ENCODE measurements at places on chromosomes 3 and 15.

- DNase-seq: no peak
Observed at GRCh38 chr3:133965013-133965570, 64.6 kb downstream of the SLCO2A1 start.

- no peak for DNase-seq
Observed at GRCh38 chr3:31242026-31242960, 290.4 kb upstream of the STT3B start.

GRCh38 chr3:156727519-156728205 is 53.3 kb downstream of the TIPARP start:
- DNase-seq: no peak

DNA sequence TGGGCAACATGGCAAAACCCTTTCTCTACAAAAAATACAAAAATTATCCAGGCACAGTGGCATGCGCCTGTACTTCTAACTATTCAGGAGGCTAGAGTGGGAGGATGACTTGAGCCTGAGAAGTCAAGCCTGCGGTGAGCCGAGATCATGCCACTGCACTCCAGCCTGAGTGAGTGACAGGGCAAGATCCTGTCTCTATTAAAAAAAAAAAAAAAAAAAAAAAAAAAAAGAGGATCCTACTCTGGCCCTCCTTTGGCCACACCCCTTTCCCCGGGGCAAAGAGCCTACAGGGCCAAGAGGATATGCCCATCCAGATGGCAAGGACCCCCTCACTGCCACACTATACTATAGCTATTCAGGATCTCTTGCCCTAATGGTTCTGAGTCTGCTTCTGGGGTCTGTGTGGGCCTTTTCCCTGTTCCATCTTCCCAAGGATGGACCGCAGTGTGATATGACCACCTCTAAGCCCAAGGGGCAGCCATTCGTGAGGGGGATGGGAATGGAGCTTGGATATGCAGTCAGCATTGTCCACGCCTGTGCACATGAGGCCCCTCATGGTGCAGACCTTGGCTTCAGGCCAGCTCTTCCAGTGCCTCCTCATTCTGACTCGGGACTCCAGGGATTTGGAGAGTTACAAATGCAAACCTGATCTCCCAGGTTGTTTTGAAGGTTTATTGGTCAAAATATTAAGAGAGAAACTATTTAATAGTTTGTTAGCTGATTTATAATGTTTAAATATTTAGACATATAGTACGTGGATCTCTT is 7.3 kb downstream of the TYRO3 start:
- DNase-seq: no peak

DNA sequence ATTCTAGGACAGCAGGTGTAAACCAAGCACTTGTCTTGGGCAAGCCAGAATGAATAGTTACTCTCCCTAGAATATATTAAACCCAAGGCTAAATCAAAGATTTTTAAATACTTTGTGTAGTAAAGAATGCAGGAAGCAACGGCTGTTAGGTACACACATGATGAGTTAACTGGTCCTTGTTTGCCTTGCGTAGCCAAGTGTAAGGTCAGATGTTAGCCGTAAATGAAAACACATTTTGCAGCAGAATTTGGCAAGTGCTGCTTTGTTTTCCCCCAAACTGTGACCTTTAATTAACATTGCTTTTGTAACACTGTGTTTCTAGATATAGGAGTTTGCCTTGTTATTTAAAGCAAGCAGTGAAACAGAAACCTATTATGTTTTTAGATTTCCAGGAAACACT is 368.7 kb downstream of the IL5RA start:
- DNase-seq: no peak

GRCh38 chr15:85636351-85636750 is 158.4 kb downstream of the KLHL25 start:
- DNase-seq: no peak

GRCh38 chr3:107929088-107929487 is 161.7 kb downstream of the CD47 start:
- DNase-seq: no peak

DNA sequence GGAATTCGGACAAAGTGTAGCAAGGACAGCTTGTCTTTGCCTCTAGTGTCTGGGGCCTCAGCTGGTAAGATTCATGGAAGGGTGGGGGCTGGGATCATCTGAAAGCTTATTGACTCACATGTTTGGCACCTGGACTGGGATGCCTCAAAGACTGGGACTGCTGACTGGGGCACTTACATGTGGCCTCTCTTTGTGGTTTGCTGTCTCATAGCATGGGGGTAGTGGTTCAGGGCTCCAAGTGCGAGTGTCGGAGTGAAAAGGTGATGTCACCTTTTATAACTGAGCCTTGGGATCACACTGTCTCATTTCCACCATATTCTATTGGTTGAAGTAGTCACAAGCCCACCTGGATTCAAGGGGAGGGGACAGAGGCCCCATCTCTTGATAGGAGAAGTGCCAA is 6.8 kb downstream of the MFSD1 start:
- DNase-seq: no peak

GRCh38 chr3:133124511-133124910 is 86.3 kb downstream of the TMEM108 start:
- no peak for DNase-seq

DNA sequence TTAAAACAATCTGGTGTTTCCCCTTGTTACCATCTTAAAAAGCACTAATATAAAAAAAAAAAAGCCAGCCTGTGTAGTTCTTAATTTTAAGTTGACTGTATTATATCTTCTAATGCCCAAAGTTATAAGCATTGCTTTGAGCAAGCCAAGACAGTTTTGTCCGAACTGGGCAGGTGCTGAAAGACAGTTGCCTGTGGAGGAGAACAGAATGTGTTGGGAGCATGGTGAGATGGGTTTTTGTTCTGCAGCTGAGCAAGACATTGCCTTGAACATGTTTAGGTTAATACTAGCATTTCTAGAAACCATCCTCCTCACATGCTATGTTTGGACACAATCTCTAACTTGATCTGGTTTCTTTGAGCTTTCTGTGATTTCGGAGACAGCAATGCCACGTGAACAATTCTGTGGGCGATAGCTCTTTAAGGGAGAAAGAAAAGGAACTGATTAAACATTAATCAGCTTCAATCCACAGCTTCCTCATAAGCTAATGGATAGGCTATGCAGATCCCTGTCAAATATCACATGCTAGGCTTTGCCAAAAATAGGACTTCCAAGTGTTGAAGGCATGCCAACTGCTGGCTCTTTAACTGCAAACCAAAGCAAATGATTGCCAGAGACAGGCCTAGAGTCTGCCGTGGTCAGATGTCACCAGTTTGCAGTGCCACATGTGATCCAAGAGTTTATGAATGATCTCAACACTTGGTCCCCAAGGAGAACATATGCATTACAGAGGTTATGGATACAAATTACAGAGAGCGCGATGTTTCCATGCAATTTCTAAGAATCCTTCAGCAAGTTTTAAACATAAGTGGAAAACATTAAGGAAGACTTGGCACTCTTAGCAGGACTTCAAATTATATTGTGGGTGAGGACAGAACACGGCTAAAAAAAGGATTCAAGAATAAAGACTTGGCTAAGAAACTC is 428.1 kb downstream of the ROBO2 start:
- DNase-seq: no peak

GRCh38 chr3:39814007-39814406 is 4.6 kb downstream of the MYRIP start:
- no peak for DNase-seq

- no peak for DNase-seq
Observed at GRCh38 chr3:51295625-51296024, 89.5 kb upstream of the MANF start.

- no peak for DNase-seq
Observed at GRCh38 chr3:99863588-99863987, 45.9 kb downstream of the CMSS1 start.

DNA sequence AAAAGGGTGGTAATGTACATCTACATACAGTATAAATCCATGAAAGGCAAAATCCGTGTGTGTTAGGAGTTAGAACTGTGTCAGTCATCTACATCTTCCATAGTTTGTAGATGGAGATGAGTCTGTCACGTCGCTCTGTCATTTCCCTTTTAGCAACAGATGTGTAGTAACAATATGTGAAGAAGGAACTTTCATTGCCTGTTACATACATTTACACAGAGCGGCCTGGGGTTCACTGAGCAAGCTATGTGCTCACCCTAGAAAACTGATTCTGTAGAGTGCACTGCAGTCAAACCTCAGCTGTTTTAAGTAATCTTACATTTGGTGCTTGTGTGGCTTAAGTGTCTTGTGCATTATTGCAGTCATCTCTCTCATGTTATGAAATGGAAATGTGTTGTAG is 41.6 kb upstream of the AP3B2 start:
- DNase-seq: no peak

DNA sequence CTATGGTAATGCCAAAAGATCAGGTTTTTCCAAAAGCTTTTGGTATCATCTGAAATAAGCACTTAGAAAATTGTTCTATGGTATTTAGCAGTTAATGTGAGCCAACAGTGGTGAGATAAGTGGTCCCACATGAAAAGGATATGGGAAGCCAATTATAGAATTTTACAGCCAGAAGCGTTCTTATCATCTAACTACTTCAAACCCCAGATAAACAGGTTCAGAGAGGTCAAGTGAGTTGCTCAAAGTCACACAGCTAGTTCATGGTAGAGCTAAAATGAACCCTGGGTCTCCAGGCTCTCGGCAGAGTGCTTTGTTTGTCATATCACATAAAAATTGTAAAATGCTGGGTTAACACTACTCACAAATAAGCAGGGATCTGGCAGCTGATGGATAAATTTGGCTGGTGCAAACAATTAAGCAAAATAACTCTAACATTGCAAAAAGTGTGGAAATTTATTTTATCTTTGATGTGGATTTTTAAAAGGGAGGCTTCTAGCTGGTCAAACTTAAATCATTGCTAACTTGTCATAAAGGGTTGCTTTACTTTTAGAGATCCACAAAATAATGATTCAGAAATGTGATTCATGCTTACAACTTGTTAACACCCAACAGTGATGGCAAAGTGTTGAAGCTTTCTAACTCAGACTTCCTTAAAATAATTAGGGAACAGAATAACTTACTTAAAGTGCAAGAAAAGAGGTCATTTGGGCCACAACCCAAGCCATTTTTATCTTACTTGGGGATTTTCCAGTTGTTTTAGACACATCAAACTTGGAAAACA is 202.8 kb upstream of the TBC1D5 start:
- DNase-seq: no peak

DNA sequence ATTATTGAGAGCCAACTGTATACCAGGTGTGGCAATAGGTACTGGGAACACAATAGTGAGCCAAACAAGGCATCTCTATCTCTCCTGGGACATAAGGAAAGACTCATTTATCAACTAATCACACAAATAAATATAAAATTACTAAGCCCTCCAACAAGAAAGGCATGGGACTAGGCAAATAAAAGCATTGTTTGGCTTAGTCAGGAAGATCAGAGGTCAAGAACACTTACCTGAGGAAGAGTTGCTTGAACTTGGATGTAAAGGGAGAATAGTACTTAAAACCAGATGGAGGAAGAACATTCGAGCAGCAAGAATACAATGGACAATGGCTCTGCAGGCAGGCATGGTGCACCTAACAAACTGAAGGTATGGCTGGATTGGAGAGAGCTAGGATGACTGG is 300.7 kb downstream of the WDR72 start:
- no peak for DNase-seq

- DNase-seq: no peak
Observed at GRCh38 chr3:66158933-66159683, 61.7 kb upstream of the SLC25A26 start.

- DNase-seq: no peak
Observed at GRCh38 chr3:135272026-135272669, 477.1 kb downstream of the EPHB1 start.

GRCh38 chr15:47551079-47551478 is 166.2 kb upstream of the SEMA6D start:
- DNase-seq: no peak

DNA sequence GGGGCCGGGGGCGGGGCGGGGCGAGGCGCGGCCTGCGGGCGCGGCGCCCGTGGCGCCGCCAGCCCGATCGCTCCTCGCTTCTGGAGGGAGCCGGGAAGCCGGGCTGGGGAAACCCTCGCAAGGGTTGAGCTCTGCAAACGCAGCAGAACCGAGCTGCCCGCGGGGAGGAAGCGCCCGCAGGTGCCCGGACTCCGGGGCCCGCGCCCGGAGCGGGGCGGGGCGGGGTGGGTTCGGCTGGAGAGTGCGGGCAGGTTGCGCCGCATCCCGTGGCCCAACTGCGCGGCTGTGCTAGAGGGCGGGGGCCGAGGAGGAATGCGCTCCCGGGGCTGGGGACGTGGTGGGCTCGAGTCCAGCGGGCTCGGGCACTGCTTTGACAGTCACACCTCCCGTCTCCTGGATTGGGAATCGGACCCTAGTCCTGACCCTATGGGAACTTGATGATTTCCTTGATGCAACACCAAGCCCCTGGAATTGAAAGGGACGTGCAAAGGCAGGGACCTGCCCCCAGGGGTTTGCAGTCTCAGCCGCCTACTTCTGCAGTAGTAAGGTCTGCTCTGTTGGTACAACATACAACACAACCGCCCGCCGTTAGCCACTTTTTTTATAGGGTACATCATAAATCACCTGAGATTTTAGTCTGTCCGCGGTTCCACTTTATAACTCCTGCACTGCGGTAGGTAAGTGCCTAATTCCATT is 34.3 kb downstream of the ZBTB38 start:
- DNase-seq: no peak

DNA sequence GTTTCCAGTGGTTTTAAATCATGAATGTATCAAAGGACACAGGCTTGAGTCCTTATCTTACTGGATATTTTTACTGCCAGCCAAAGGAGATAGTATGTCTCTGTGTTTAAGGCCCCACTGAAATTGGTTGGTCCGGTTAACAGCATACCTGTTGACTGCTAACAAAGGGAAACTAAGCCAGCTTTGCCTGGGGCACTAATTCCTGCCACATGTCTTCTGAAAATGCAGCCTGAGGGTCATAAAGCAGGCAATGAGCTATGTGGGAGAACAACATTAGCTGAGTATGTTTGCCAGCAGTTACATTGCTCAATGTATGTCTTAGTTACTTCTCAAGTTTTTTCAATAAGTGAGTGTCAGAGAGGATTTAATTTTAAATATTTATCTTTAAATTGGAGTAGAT is 12.4 kb downstream of the PLS1 start:
- DNase-seq: no peak

DNA sequence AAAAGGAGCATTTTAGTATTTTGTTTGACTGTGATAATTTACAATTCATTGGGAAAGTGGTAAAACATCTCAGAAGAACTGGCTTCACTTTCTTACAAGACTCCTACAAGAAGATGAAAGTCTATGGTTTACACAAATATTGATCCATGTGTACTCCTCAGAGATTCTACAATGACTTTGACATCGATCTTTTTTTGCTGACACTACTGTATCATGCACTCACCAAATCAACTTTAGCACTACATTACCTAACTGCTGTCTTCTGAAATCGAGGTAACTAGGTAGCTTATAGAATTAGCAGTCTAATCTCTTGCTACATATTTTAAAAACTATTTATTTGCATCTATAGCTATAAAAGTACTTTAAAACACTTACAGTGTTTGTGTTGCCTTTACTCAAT is 757.6 kb downstream of the TBL1XR1 start:
- DNase-seq: no peak

Data from activated gamma-delta T cell treated with anti-CD3 and anti-CD28 coated beads, Interleukin-2, amount 50 U/mL, for 16 hours (primary cell).